ENCODE measurements at places on chromosomes 2 and 18. TPM values are rescaled to one million over a fixed set of nuclear protein-coding genes. Genes with fewer than 3 reads are reported as not detected.

The CYS1 gene
- under 0.01 TPM for total RNA-seq

The GPR35 gene
- total RNA-seq: 0.13 TPM

The BOLA3 gene
- 12.1 TPM for total RNA-seq

The GALNT13 gene
- 0.25 TPM for total RNA-seq

The FAM237A gene
- total RNA-seq: not detected

The COL3A1 gene
- total RNA-seq: 1.4 TPM

The SDC1 gene
- 2.6 TPM for total RNA-seq

The RIT2 gene
- total RNA-seq: not detected

The RNU2-63P gene
- total RNA-seq: not detected

The ZNF512 gene
- 11.9 TPM for total RNA-seq

The SERPINE2 gene
- total RNA-seq: 1.8 TPM

The INHBB gene
- 35.3 TPM for total RNA-seq

The DCDC2C gene
- total RNA-seq: 0.13 TPM

The NYAP2 gene
- total RNA-seq: not detected

The CACNB4 gene
- total RNA-seq: under 0.01 TPM

The MTCL1 gene
- 5.6 TPM for total RNA-seq

The IL1RN gene
- total RNA-seq: not detected

The REG3G gene
- total RNA-seq: not detected

The SLC5A7 gene
- total RNA-seq: not detected
